ENCODE measurements at places on chromosomes 4 and X. TPM values are rescaled to one million over a fixed set of nuclear protein-coding genes. Genes with fewer than 3 reads are reported as not detected.

DNA sequence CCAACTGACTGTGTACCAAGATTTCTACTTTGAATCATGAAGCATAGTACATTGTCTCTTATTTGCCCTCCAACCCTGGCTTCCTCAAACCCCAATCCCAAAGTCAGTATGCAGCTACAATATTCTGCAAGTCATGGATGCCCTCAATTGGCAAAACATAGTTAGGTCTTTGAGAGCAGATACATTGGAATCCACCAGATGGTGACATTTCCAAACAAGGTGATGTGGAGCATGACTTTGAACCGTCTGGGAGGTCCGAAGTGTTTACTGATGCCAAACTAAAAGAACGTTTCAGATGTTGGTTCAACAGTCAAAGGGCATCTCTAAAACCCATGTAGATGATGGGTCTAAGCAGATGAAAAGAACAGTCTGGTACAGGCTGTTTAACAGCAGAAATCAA lies 43.7 kb upstream of the FRMD7 start:
- DNase-seq: no peak

DNA sequence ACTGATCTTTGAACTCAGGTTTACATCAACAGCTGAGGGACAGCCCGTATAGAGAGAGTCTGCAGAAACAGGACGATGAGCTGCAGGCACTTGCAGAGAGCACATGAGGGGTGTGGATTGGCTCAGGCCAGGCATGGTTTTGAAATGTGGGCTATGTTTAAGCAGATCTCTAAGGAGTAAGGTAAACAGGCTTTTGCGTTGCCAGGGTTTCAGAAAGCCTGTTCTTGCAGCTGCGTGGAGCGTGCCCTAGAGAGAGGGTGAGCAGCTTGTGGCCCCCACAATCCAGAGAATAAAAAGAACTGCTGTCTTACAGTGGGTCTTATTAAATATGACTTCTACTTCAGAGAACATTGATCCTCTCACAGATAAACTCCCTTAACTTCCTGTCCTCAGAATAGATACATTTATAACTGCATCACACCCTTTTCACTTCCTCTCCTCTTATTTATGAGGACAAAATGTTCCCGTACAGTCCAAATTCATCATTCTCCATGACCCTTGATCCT lies 64.1 kb downstream of the TMA16 start:
- no peak for DNase-seq

DNA sequence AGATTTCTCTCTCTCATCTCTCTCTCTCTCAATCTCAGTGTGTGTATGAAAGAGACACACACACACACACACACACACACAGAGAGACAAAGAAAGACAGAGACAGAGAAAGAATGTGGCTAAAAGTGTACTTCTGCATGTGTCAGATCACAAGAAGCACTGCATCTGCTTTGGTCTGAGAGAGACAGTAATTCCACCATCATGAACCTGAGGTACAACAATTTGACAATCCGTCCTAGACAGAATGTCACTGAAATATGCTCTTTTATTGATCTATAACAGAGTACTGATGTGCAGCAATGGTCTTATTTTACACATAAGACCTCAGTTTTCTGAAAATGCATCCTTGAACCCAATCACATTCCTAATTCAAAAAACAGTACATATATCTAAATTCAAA lies 576.2 kb upstream of the SMIM31 start:
- DNase-seq: no peak

DNA sequence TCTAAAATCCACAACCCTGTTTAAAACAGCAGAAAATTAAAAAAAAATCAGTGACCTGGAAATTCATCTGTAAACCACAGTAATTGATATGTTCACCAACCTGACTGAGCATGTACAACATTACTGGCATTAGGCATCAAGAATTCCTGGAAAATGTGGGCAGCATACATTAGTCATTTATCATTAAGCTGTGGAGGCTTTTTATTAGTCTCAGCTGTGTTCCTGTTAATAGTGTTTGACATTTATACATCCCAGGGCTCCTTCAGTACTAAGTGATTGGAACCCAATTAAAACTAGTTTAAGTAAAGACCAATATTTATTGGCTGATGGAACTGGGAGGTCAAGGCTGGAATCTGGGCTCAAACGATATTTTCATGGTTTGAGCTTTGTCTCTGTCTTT lies 227.3 kb upstream of the GIMD1 start:
- no peak for DNase-seq

DNA sequence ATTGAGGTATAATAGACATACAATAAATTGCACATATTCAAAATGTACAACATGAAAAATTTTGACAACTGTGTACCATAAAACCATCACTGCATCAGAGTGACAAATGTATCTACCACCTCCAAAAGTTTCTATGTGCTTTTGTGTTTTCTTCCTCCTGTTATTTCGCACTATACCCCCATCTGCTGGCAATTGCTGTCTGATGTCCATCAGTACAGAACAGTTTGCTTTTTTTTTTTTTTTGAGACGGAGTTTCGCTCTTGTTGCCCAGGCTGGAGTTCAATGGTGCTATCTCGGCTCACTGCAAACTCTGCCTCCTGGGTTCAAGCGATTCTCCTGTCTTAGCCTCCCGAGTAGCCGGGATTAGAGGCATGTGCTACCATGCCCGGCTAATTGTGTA lies 154.3 kb upstream of the GIMD1 start:
- no peak for DNase-seq

DNA sequence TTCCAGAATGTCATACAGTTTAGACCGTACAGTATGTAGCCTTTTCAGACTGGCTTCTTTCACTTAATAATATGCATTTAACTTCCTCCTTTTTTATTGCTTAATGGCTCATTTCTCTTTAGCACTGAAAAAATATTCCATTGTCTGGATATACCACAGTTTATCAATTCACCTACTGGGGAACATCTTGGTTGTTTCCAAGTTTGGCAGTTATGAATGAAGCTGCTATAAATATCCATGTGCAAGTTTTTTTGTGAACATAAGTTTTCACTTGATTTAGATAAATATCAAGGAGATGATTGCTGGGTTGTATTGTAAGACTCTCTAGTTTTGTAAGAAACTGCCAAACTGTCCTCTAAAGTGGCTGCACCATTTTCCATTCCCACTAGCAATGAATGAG lies 375.5 kb downstream of the PCDH18 start:
- no peak for DNase-seq

- no peak for DNase-seq
These were observed 40.8 kb downstream of the STK26 start for GRCh38 chrX:132063862-132064261.

DNA sequence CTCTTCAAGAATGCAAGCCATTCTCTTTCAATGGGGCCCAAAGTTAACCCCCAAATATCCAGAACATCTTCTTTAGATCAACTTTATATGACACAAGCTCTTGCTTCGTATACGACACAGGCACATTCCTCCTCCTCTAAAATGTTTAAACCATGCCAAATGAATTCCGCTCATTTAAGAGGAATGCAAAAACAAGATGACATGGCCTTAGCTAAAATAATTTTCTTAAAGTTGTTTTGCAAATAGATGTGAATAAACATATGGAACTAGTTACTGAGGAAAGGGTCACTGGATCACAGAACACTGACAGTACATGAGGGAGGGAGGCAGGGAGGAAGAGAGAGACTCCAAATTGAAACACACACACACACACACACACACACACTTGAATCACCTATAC lies 97.4 kb downstream of the RASL11B start:
- no peak for DNase-seq

DNA sequence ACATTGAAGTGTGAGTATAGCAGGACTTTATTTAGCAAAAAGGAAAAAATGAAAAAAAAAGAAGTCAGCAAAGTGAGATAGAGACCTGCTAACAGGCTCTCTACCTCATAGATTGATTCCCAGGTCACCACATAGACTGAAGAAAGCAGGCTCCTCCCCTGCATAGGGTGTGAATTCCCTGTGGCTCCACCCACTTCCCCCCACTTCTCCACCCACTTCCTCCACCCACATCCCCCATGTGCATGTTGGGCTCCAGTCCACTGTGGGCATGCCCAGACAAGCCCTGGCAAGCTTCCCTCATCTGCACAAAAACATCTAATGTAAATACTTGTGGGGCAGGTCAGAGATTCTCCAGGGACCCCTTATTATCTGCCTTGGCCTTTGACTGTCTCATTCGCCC lies 97.8 kb downstream of the TMEM47 start:
- no peak for DNase-seq

DNA sequence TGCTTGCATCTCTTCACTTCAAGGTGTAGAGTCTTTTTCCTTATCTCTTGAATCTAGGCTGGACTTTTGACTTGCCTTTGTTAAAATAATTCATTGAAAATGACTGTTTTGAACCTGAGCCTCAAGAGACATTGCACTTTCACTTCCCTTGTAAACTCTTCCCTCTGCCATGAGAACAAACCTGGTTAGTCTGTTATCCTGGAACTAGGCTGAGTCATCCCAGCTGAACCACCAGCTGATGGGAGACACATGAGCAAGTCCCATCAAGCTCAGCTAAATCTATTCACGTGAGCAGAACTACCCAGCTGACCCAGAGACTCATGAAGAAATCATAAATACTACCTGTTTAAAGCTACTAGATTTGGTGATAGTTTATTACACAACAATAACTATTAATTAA lies 202.3 kb upstream of the CENPE start:
- DNase-seq: no peak

DNA sequence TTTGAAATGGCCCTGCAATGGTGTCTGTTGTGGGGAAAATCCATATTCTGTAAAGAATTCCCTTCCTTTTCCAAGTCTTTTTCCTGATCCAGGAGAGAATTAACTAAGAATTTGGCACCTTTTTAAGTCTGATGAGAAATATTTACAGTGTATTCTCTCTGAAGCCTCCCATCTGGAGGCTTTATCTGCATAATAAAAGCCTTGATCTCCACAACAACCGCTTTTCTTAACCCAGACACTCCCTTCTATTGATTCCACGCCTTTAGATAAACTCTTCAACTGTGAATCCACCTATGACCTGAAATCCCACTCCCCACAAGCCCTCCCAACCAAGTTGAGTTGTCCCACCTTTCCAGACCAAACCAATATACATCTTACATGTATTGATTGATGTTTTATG lies 43.1 kb upstream of the TMPRSS11E start:
- no peak for DNase-seq

GRCh38 chr4:10584042-10584441 lies 100.5 kb downstream of the CLNK start:
- DNase-seq: no peak

- DNase-seq: no peak
These were observed 254.5 kb downstream of the SPRY1 start for GRCh38 chr4:123651066-123651465.

- no peak for DNase-seq
These were observed 808 bp downstream of the PRDM5 start for GRCh38 chr4:120921456-120922380.

GRCh38 chr4:20684852-20685763 lies 15.2 kb upstream of the PACRGL start:
- no peak for DNase-seq

DNA sequence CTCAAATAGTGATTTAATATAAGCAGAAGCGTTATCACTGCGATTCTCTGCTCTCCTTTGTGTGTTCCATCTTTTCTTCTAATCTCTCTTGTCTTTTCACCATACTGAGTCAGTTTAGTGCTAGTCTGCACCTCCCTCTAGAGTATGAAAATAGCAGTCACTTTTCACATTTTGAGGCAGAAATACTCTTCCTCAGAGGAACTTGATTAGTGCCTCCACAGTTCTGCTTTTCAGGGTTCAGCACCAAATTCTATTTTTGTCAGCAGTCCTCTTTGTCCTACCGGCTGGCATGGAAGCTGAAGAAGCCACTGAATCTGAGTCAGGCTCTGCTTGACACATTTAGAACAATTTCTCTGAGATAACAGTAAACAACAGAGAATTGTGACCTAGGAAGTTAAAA lies 49.7 kb upstream of the ANKRD17 start:
- no peak for DNase-seq

Gene FAM9B
- total RNA-seq: 0.87 TPM

Gene VCX3B
- not detected for total RNA-seq

Gene NPY1R
- total RNA-seq: not detected

Gene TMEM47
- total RNA-seq: not detected

Gene SYNPO2
- total RNA-seq: 0.09 TPM
